ENCODE measurements at places on chromosomes 11 and 22.

DNA sequence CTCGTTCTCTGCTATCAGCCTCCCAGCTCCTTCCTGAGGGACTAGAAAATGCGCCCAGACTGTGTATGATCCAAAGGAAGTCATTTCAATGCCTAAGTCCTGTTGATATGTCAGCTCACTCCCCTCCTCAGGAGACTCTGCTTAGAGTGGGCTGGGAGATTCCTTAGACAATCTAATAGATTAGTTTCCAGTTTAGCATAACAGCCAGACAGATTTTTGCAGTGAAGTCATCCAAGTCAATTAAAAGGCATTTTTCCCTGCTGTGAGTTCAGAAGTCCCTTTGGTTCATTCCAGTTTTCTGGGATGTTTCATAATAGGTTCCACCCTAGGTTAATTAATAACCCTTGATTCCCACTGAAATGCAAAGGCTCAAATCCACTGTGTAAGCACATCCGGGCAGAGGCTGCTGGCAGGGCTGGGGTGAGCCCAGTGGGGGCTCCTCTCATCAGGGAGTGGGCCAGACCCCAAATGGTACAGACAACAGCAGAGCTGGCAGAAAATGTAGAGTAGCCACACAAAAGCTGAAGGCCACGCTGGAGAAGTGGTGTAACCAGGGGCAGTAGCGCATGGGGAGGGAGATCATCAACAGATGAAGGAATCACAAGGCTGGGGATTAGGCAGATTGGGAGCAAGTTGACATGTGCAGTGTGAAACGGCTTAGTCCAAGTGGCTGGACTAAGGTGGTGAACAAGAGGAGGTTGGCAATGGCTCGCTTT is 90.6 kb downstream of the SYN3 start:
- no peak for DNase-seq

DNA sequence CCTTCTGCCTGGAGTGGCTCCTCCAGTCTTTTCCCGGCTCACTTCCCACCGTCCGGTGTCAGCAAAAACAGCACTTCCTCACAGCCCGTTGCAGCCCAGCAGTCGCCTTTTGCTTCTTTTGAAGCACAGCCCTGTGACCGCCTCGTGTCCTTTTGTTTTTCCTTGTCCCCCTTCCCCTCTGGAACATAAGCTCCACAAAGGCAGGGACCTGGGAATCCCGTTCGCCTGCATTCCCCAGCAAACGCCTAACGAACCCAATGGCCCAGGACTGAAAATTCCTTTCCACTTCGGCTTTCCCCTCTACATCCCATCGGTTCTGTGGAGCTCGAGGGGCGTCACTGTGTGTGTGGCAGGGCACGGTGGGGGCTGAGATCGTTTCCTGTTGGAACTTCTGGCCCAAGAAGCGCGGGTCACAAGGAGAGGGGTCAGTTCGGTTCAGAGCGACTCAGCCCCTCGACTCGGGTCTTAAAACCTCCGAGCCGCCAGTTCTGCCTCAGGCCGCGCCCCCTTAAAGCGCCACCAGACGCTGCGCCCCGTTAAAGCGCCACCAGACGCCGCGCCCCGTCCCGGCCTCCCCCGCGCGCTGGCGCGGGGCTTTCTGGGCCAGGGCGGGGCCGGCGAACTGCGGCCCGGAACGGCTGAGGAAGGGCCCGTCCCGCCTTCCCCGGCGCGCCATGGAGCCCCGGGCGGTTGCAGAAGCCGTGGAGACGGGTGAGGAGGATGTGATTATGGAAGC is 841 bp downstream of the RIC8A start:
- DNase-seq: peak; percentile 84

GRCh38 chr11:114102993-114103896 is 43.7 kb downstream of the ZBTB16 start:
- no peak for DNase-seq

DNA sequence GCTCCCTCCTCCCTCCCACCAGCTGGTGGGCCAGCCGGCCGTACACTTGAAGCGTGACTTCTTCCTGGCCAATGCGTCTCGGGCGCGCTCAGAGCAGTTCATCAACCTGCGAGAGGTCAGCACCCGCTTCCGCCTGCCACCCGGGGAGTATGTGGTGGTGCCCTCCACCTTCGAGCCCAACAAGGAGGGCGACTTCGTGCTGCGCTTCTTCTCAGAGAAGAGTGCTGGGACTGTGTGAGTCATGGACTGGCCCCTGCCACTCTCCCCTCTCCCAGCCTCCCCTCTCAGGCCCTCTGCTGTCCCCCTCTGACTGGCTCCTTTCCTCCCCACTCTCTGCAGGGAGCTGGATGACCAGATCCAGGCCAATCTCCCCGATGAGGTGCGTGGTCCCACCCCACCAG is 24.7 kb downstream of the CAPN1 start:
- DNase-seq: no peak

DNA sequence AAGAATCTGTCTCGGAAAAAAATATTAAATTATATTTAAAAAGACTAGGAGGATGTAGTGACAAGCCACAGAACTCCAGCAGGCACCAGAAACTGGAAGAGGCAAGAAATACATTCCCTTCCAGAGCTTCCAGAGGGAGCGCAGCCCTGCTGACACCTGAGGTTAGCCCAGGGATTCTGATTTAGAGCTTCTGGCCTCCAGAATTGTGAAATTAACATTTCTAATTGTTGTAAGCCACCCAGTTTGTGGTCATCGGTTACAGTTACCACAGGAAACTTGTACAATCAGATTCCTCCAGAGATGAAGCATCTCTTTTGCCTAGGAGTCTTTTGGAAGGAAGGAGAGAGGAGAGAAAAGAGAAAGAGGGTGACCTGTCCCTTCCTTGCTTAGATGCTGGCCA is 6.4 kb upstream of the UBASH3B start:
- DNase-seq: no peak

DNA sequence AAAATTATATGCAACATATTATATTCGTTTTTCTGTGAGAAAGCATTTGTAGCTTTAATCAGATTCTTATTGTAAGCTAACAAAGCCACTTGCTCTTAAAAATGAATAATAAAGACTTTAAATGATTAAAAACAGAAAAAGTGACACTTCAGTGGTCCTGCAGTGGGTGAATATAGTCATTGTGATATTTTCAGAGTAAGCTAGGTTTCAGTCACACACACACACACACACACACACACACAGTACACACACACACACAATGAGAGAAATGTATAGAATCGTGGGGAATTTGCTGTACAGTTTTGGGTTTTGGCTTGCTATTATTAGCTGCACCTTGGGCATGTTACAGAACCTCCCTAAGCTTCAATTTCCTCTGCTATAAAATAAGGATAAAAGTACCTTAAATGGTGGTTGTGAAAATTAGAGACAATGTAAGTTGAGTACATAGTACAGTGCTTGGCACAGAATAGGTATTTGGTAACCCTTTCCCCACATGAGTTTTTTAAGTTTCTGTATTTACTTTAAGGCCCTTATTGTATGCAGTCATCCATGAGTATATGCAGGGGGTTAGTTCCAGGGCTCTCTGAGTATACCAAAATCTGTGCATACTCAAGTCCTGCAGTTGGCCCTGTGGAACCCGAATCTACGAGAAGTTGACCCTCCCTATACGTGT is 39.8 kb downstream of the CSTPP1 start:
- DNase-seq: no peak

DNA sequence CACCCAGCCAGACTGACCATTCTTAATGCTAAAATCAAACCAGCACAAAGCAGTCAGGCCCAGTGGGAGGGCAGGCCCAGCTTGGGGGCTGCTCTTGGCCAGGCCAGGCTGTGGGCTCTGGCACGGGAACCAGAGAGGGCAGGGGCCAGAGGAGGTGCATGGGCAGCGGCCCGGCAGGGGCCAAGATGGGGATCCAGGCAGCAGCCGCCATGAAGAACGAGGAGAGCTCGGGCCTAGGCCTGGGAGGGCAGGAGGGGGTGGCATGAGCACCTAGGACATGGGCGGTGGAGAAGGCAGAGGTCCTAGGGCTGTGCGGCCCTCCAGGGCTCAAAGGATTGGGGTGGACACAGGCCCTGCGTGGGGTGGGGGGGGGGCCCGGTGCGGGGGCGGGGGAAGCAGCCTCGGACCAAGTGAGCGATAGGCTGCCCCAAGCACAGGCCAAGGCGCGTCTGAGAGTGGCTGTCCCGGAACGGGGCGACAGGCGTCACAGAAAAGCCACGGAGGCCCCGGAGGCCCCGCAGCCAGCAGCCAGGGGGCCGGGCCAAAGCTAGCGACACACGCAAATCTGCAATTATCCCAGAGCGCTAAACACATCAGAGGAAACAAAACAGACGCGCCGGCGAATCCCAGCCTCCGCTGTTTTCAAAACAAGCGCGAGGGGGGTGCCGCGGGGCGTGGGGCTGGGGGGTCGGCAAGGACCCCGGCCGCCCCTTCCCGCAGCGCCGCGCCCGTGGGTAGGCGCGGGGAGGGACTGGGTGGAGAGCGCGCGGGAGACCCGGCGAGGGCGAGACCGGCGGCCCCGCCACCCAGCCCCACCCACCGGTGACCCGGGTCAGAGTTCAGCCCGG is 8.3 kb downstream of the PLXNB2 start:
- DNase-seq: peak; percentile 56

GRCh38 chr11:43835104-43835503 is 45.5 kb upstream of the ALKBH3 start:
- DNase-seq: no peak

DNA sequence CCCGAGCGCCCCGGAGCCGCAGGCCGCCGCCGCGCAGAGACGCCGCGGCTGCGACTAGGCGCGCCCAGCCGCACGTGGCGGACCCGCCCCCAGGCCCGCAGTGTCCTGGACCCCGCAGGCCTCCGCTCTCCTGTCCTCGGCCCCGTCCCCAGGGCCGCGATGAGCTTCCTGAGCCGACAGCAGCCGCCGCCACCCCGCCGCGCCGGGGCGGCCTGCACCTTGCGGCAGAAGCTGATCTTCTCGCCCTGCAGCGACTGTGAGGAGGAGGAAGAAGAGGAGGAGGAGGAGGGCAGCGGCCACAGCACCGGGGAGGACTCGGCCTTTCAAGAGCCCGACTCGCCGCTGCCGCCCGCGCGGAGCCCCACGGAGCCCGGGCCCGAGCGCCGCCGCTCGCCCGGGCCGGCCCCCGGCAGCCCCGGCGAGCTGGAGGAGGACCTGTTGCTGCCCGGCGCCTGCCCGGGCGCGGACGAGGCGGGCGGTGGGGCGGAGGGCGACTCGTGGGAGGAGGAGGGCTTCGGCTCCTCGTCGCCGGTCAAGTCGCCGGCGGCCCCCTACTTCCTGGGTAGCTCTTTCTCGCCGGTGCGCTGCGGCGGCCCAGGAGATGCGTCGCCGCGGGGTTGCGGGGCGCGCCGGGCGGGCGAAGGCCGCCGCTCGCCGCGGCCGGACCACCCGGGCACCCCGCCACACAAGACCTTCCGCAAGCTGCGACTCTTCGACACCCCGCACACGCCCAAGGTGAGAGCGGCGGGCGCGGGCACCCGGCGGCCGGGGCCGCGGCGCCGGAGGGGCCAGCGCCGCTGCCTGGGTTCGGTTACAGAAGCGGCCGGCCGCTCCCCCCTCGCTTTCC is 528 bp downstream of the WEE1 start:
- DNase-seq: no peak

DNA sequence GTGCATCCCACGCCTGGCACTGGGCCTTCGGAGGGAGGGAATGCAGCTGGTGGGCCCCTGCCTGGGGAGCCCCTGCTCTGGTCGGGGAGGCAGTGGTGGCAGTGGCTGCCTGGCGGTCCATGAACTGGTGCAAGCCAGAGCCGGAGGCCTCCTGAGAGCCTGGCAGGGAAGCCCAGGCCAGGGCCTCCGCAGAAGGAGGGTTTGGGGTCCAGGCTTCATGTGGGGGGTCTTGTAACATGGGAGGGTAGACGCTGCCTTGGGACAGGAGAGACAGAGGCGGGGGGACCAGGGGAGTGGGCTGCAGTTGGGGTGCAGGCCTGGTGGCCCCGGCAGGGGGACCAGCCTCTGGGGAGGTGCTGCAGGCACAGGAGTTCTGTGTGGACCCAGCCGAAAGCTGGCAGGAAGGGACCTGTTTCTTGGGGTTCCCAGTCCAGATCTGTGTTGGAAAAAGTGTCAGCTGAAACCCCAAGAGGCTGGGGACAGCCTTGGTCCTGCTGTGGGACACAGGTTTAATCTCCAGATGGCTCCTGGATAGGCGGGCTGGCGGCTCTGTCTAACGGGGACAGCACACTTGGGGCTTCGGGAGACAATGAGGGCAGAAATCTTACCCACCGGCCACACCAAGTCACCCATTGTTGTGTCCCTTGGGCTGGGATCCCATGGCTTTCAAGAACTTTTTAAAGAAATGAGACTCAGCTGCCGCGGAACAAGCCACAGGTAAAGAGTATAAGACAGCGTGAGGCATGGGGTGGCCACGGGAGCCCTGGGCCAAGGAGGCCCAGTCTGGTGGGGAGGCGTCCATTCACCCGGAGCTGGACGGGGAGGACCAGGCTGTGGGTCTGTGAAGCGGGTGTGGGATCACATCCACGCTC is 73.5 kb downstream of the KCNQ1 start:
- peak; percentile 28 for DNase-seq
